ENCODE measurements at places on chromosomes 5 and 9.
A peak's percentile ranks its signal among the peaks of the same experiment; 100 is the strongest.

DNA sequence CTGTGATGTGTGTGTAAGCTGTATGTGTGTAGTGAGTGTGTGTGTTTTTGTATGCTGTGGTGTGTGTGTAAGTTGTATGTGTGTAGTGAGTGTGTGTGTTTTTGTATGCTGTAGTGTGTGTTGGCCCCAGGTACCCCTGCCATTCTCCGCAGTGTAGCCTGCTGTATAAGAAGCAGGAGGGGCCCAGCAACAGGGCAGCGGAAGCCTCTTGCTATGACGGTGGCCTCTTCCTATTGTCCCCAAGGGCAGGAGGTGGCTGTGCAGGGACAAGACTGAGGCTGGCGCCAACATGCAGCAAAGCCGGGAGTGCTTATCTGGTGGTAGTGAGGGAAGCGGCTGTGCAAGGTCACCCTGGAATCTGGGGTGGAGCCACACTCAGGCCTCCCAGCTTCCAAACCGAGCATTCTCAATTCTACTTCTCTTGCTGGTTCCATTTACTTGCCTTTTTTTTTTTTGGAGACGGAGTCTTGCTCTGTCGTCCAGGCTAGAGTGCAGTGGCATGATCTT, 5.1 kb downstream of the SPAAR start:
- DNase-seq, result no peak

DNA sequence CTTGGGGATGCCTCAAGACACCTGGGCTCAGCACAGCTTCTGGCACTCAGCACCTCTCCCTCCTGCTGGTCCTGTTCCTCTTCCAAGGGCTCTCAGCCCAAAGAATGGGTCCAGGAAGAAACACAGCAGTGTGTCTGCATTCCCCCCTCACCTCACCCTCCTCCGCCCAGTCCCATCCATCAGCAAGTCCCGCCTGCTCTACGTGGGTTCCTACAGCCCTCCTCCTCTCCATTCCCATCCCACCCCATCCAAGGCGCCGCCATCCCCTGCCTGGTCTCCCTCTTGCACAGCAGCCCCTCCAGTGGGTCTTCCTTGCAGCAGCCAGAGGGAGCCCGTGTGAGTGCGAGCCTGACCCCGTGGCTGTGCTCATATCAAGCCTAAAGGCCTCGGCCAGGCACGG, 52.3 kb upstream of the RPL26L1 start:
- no peak for DNase-seq

- no peak for DNase-seq
Observed at GRCh38 chr5:139828207-139828895, 32.7 kb downstream of the PSD2 start.

GRCh38 chr5:175032741-175033151, 308.4 kb downstream of the MSX2 start:
- DNase-seq, result no peak

- no peak for DNase-seq
Observed at GRCh38 chr5:155587458-155587857, 573.9 kb downstream of the KIF4B start.

DNA sequence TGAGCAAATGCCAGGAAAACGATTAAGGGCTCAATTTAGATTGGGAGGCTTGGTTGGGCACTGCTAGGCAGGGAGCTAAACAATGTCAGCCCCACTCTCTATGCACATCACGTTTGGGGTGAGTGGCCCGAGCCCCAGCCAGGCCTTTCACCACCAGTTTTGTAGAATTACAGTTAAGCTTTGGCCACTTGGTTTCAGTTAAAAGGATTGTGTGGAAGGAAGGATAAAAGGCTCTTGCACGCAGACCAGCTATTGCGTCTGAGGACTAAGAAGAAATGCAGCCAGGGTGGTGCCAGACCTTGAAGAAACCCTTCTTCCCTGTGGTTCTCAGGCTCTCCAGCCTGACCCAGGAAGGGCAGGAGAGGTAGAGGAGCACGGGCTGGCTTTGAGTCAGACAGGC, 125.3 kb upstream of the SLC44A1 start:
- DNase-seq, result no peak

GRCh38 chr5:108730617-108731340, 16.9 kb upstream of the FER start:
- DNase-seq, result peak; percentile 49

GRCh38 chr9:13352451-13352979, 73.0 kb upstream of the MPDZ start:
- no peak for DNase-seq

DNA sequence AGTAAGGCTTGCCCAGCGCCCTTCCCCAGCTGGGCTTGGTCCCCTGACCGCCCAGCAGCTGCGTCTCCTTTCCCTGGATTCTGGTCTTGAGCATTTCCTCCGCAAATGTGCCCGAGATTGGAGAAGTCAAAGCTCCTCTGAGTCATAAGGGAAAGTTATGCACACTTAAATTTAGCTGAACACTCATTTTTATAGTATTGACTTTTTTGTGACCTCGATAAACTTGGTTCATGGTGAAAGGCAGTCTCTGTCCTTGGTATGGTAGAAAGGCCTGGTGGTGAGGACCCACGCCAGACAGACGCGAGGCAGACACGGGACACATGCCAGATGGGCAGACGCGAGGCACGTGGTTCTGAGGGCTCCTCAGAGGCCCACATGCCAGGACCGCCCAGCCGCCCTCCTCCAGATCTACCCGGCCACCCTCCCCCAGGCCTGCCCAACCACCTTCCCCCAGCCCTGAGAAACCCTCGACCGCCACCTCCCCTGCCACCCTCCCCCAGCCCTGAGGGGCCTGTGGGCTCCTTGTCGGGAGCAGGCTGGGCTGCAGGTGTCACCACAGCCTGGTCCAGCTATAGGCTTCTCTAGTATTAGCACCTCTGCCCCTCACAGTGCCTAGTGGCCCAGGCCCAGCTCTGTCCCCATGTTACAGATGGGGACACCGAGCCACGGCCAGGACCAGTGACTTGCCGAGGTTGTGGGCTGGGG, 60.9 kb upstream of the CACNA1B start:
- peak; percentile 73 for DNase-seq

All from GM10248 (cell line).